Fibroblast of skin of left quadriceps (primary cell): ENCODE measurements at places on chromosomes 4 and X.
A peak's percentile ranks its signal among the peaks of the same experiment; 100 is the strongest.

DNA sequence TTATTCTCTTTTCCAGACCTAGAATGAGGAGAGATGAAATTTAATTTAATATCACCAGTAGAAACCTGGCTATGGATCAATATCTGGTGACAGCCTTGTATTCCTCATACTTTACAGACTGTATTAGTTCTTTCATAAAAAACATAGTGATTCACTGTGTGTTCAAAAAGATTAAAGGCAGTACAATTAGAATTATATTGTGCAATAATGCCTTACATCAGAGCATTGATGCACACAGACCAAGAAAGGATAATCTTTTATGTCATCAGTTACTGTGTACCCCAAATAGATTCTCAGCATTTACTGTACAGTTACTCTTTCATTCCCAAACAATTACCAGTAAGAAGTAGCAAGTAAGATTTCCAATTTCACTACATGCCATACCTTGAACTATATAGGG is 260.5 kb upstream of the ANXA10 start:
- no peak for DNase-seq

GRCh38 chr4:47668810-47669408 is 169.0 kb downstream of the CORIN start:
- DNase-seq = no peak

DNA sequence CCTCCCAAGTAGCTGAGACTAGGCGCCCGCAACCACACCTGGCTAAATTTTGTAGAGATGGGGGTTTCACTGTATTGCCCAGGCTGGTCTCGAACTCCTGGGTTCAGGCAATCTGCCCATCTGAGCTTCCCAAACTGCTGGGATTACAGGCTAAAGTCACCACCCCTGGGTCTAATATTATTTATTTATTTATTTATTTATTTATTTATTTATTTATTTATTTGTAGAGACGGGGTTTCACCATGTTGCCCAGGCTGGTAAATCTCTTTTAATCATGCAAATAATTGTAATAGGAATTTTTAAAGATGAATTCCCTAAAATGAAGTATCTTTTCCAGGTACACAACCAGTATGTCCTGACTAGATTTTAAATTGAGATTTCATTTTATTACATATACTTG is 761.8 kb downstream of the TRAM1L1 start:
- no peak for DNase-seq

DNA sequence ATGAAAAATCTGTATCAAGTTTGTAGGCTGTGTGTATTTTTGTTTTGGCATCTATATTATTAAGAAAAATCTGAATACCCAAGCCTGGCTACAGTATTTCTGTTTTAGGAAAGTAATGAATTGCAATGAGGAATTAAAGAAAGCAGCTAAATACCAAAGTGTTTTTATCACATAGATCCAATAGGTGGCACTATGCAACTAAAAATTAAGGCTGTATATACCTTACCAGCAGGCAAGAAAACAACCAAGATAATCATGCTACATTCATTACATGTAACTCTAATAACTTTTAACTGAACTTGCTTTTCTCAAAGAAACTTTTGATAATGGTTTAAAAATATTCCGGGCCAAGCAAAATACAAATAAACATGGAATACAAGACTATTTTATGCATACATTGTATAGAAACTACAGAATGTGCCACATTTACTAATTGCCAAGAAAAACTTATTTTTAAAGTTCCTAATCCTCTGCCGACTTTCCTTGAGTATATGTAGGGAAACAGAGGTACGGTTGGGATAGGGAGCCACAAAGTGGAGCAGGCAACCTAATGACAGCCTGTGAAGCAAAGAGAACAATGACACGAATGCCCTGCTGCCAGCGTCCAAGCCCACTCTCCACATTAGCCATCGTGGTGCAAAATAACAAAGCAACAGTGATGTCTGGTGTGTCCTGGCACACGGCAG is 63.7 kb downstream of the SEC24D start:
- DNase-seq = peak; percentile 34

DNA sequence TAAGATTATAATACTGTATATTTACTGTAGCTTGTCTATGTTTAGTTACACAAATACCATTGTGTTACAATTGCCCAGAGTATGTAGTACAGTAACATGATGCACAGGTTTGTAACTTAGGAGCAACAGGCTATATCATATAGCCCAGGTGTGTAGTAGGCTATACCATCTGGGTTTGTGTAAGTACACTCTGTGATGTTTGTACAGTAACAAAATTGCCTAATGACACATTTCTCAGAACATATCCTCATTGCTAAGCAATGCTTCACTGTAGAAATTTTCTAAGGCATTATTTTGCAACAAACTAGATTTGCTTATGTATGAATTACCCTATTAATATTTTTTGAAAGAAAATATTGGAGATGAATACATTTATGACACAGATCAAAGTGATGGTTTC is 1390.9 kb downstream of the C4orf33 start:
- DNase-seq = no peak

GRCh38 chr4:1358421-1359143 is 11.6 kb downstream of the UVSSA start:
- DNase-seq = no peak
